ENCODE measurements at places on chromosomes 2 and 18.

- DNase-seq, result peak; percentile 48
Measured at GRCh38 chr2:24359129-24360049, 947 bp downstream of the ITSN2 start.

GRCh38 chr18:9738266-9738969 is 30.3 kb downstream of the RAB31 start:
- DNase-seq, result no peak

DNA sequence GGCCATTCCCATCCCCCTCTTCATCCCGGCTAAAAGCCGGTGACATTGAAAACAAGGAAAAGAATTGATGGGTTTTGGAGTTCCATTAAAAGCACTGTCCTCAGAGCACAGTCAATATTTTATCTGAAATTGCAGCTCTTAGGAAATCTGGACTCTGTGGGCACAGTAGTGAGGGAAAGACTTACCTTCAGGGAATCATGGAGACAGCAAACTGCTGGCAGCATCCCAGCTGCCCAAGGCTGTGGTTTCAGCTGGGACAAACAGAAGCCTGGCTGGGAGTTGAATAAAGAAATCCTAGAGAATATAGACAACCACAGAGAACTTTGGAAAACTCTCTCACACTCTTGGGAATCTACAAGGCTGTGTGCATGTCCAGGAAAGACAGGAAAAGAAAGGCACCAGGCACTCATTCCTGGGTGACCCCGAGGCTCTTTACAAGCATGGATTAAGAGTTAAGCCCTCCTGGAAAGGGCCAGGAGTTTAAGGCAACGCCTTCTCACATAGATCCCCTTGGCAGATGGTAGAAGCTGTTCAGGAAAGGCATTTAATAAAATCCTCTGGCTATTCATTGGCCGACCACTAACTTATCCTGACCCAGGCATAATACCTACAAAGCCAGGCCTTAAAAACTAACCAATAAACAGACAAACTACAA is 255.1 kb downstream of the MYT1L start:
- no peak for DNase-seq

- DNase-seq, result no peak
Measured at GRCh38 chr2:31515586-31515985, 65.2 kb downstream of the SRD5A2 start.

DNA sequence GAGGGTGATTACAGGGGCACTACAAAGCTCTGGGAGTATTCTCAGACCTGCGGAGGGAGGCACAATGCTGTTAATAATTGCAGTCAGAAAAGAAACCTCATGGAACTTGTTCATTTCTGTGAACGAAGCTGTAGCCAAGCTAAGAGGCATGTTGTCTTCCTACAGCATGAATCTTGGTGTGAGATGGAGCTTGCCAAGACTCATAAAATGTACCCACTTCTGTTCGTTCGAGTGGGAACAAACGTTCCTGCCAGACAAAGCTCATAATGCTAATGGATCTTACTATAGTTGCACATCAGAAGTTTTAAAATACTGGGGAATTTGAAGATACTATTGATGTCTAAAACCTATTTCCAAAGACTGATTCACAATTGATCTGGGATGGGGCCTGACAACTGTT is 489.1 kb downstream of the ZEB2 start:
- DNase-seq, result no peak

GRCh38 chr2:199206536-199206935 is 251.2 kb downstream of the SATB2 start:
- DNase-seq, result no peak

- DNase-seq, result no peak
Measured at GRCh38 chr2:233350708-233351107, 3.6 kb upstream of the DGKD start.

- DNase-seq, result no peak
Measured at GRCh38 chr2:127566576-127566975, 31.1 kb downstream of the MYO7B start.

GRCh38 chr2:197931661-197932312 is 127.4 kb downstream of the PLCL1 start:
- DNase-seq, result no peak

- DNase-seq, result peak; percentile 79
Measured at GRCh38 chr2:121529439-121530211, 1.1 kb upstream of the RNU4ATAC start.

DNA sequence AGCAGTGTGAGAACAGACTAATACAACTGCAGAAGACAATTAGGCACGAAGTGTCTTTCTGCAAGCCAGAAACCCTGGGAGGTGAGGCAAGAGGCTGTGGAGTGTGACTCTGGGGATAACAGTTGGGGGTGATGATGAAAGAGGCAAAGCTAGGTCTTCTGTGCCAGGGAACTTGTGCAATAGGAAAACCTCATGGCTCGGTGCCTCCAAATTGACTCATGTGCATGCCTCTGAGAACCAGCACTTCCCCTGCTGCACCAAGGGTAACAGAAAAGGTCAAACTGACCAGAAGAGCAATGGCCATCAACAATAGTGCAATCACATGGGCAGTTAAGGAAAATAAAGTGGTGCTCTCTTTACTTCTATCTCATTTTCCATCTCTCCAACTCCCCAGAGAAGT is 136.4 kb downstream of the SCG2 start:
- no peak for DNase-seq

DNA sequence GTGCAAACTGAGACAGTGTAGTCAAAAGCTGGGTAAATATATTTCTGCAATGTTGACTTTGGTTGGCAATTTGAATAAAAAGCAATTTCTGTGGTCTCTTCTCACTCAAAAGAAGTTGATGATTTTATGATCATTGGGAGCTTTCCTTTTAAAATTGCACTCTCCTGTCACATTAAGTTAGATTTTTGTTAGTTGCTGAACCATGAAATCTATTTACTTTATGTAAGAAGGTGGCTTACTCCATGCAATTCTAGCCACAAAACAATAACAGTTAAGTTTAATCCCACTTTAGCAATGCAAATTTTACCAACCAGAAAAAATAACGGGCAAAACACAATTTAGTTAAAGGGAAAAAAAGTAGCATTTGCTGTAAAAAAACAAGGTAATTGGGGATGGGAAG is 48.3 kb downstream of the DLGAP1 start:
- DNase-seq, result no peak

DNA sequence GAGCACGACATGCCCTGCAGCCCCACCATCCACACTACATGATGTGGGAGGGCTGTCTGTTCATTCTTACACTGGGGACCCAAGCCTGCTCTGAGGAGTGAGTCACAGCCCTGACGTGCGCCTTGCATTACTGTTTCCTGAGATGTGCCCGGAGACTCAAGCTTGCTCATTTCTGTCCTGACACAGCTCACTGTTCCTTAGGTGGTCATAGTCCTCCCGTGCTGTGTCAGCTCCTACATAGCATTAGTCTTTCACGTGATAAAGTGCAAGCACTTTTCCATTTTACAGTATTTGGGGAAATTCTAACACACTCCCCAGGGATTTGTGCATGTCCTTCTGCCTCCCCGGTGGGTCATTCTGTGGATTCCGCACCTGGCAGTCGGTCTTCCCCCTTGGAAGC is 46.2 kb upstream of the TRIM43B start:
- DNase-seq, result no peak

GRCh38 chr2:187057466-187057865 is 208.5 kb upstream of the ZSWIM2 start:
- no peak for DNase-seq

- DNase-seq, result no peak
Measured at GRCh38 chr2:111201214-111201613, 80.5 kb downstream of the BCL2L11 start.

DNA sequence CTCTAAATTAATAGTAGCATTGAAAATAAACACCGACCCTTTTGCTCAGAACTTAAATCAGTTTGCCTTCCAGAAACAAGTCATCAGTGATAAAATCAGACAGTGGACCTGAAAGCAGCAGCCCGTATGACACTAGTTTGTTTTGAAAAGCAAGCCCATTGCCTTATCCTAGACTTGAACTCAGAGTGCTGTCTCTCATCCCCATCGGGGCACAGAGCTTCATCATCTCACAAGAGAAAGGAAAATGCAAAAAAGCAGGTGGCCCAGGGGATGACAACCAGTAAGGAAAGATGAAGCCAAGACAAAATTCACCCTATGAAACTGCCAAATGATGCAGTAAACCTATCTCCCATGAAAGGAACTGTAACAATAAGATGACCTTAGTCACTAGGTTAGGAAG is 71.2 kb downstream of the CERKL start:
- no peak for DNase-seq

GRCh38 chr2:235639885-235640284 is 146.0 kb downstream of the AGAP1 start:
- no peak for DNase-seq

GRCh38 chr18:8949206-8949605 is 153.3 kb upstream of the NDUFV2 start:
- no peak for DNase-seq

DNA sequence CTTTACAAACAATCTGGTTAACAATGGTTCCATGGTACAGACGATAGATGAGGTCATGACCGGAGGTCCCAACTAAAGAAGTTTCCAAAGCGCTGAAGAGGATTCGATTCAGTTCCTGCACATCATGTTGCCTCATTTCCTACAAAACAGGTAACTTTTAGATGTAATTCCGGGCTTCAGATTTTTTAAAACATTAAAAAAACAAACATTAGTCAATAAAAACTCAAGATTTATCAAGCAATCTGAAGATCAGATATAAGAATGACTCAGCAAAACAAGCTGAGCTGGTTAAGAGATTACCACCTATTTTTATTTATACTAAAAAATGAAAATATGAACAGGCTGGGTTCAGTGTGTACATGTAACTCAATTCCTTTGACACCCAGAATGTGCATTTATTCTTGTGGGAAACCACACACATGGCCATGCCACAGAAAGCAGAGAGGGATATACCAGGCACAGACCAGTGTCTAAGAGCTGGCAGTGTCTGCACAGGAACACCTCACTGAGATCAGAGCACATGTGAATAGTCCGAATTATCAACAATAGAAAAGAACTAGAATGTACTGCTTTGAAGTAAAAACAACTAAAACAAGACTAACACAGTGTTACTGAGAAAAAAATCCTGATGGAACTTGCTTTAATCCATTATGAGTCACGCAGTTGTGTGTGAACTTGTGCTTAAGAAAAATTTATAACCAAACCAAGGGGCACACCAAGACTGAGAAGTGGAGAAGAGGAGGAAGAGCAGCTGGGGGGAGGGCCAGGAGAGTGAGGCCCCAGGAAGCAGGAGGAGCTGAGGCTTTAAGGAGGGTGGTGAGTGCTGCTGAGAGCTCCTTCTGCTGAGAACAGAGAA is 9.5 kb downstream of the USP40 start:
- DNase-seq, result peak; percentile 5

DNA sequence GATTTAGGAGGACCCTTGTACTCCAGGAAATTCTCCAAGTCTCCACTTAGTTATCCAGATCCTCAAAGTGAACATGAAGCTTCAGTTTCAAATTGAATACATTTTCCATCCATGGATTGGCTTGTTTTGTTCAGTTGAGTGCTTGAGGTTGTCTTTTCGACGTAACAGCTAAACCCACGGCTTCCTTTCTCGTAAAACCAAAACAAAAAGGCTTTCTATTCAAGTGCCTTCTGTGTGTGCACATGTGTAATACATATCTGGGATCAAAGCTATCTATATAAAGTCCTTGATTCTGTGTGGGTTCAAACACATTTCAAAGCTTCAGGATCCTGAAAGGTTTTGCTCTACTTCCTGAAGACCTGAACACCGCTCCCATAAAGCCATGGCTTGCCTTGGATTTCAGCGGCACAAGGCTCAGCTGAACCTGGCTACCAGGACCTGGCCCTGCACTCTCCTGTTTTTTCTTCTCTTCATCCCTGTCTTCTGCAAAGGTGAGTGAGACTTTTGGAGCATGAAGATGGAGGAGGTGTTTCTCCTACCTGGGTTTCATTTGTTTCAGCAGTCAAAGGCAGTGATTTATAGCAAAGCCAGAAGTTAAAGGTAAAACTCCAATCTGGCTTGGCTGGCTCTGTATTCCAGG is at the start of gene CTLA4:
Gene CTLA4 (plus strand): TSS at position 211 of the 640 bp plus-strand sequence. CDS start 172 bp downstream, at position 383.
- DNase-seq, result no peak

DNA sequence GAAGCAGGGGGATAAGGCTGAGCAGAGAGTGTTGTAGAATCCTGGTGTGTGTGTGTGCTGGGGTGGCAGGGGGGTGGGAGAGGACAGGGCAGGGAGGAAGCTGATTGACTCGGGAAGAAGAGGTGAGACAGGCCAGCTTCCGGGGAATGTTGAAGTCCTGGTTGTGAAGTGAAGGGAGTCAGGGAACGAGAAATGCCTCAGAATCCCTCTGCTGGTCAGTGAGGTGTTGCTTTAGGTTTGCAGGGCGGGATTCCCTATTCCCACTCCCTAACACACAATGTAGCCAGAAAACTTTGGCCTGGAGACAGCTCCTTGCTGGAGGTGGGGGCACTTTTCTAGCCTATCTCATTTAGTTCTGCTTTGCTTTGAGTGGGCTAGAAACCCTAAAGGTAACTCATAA is 265.1 kb downstream of the HAUS1 start:
- no peak for DNase-seq
